ENCODE measurements at places on chromosomes 1 and 21.

DNA sequence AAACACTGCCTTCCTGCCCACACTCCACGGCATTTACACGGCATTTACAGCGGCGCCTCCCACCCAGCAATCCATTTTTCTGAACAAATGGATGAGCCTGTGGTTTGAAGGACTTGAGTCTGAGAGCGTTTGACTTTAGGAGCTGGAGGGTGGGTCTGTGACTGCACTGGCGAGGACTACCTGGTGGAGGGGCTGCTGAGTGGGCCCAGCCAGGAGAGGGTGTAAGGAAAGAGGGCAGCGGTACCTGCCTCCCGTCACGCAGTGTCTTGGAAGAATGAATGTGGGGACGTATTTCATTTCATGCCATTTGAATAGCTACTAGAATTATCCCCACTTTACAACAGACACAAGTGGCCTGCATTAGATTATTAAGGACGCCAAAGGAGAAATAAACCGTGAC, 62.9 kb downstream of the B3GALT5 start:
- no peak for DNase-seq

- no peak for DNase-seq
Observed at GRCh38 chr1:186626356-186626932, 53.8 kb downstream of the PTGS2 start.

DNA sequence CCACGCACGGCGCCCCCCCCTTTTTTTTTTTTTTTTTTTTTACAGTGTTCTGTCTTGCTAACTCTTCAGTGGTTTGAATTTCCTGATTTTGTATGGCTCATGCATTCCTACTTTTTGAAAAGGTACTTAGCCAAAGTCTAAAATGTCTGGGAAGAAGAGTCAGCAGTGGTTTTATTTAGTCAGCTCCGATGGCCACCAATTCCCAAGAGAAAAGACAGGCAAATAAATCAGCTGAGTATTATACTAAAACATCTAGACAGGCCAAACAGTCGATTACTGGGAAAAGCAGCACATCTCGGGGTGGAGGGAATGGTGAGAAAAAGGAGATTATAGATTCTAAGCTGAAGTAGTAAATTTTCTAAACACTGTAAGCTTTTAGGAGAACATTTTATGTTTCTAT, 192.5 kb upstream of the ZRANB2 start:
- no peak for DNase-seq

DNA sequence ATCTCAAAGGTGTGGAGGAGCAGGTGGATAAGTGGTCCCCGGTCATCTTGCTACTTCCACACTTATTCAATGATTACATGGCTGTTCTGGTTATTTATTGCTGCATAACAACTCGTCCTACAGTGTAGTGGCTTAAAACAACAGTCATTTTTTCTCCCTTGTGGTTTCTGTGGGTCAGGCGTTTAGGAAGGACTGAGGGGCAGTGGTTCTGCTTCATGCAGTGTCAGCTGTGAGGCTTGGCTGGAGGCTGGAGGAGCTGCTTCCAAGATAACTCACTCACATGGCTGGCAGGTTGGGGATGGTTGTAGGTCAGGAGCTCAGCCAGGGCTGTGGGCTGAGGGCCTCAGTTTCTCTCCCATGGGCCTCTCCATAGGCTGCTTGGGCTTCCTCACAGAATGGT, 5.9 kb upstream of the SLC6A17 start:
- no peak for DNase-seq

DNA sequence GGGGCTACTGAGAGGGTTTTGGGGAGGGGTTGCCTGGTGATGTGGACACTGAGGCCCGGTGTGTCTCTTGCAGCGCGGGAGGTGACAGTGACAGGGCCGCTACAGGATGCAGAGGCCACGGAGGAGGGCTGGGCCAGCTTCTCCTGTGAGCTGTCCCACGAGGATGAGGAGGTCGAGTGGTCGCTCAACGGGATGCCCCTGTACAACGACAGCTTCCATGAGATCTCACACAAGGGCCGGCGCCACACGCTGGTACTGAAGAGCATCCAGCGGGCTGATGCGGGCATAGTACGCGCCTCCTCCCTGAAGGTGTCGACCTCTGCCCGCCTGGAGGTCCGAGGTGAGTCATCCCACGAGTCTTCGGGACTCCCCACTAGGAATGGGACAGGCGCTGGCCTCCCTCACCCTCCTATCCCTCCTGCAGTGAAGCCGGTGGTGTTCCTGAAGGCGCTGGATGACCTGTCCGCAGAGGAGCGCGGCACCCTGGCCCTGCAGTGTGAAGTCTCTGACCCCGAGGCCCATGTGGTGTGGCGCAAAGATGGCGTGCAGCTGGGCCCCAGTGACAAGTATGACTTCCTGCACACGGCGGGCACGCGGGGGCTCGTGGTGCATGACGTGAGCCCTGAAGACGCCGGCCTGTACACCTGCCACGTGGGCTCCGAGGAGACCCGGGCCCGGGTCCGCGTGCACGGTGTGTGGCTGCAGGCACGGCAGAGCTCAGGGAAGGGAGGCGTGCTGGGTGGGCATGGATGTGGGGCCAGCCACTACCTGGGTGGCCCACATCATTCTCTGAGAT, 72.5 kb downstream of the OBSCN start:
- no peak for DNase-seq

- no peak for DNase-seq
Observed at GRCh38 chr1:163395790-163396189, 74.0 kb downstream of the NUF2 start.

DNA sequence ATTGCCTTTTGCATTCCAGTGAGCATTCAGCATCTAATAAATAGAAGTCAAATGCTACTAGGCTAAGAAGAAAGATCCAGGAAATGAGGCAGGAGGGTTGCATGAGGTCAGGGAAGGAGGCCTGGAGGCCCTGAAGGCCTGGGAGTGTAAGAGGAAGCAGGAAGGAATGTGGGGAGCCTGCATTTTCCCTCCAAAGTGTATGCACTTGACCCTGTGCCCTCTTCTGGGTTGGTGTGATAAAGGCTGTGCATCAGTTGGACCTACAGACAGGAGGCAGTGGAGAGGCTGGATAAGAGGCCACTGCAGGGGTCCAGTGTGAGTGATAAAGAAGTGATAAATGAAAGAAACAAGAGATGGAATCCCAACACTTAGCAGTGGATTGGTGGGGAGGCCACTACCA, 20.4 kb downstream of the KIAA1614 start:
- DNase-seq = no peak

- no peak for DNase-seq
Observed at GRCh38 chr1:81549588-81550127, 251.1 kb upstream of the ADGRL2 start.

DNA sequence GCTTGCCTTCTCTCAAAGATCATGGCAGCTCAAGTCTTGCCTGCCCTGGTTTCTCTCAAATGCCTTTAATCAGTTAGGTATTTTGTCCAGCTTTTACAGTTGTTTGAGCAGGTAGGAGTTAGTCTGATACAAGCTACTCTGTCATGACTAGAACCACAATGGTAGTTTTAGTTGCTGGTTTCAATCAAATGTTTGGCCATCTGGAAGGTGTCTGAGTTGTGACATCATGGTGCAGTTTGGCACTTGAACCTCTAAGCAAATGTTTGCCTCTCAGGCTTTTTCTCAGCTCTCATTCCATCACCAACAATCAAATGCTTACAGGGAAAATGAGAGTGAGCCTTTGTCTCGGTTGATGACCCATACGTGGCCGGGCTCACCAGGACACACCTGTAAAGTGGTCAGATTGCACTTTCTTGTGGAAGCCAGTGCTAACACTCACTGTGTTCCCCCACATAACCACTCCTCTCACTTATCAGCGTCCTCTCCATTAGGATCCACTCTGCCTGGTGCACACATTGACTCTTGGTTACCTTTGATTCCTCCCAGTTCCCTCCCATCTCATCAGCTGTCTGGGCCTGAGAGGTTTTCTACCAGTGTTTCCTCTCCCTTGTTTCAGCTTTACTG, 67.5 kb downstream of the CCDC185 start:
- DNase-seq = no peak

DNA sequence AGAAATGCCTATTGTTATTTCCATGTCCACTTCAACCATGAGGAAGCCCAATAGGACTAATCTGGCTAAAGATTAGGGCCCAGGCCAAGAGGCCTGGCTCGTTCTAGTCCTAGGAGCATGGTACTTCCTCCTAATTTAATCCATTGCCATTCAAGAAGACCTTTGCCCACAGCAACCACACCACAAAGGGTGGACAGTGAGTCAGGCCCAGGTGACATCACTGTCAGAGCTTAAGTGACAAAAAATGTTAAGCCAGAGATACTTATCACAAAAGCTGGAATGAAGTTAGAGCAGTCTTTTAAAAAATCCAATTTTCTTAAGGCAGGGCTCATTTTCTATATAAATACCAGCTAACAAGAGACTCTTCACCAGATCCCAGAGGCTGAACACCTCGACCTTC, at the start of gene SPRR3:
Gene SPRR3 (plus strand): TSS at position 368 of the 400 bp plus-strand sequence. CDS start 1,272 bp downstream, outside the sequence.
- DNase-seq = no peak

- no peak for DNase-seq
Observed at GRCh38 chr1:54360165-54361005, 45.8 kb downstream of the SSBP3 start.

- DNase-seq = no peak
Observed at GRCh38 chr1:205226868-205227583, 720 bp upstream of the TMCC2 start.

DNA sequence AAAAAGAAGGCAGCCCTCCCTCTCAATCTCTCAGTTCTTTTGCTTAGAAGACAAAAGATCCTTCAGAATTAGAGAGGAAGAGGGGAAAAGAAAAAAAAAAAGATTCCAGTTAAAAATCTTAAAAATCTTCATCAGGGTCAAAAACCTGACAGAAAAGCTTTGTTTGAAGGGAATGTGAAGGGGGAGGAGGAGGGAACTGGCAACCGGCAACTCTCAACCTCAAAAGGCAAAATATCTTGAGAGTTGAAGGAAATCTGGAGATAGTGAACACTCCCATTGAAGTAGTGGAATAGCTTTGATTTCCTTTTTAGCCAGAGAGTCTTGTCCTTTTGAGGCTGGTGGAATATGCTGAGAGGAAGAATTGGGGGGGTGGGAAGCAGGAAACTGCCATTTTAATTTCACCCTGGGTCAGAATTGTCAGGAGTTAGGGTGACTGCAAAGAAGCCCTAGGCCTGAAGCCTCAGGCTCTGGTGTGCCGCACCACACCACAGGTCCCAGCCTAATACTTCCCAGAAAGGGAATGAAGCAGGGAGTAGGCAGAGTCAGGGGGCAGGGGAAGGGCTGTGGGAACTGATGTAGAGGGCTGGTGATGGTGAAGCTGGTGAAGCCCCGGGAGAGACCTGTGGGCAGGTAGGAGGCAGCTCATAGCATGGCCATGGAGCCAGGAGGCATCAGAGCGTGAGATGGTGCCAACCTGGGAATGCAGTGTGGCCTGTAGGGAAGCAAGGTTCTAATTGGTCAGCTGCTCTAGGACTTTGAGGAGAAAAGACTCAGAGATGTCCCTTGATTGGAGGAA, 24.6 kb downstream of the KIRREL1 start:
- no peak for DNase-seq

GRCh38 chr21:42041711-42042110, 29.4 kb upstream of the UMODL1 start:
- DNase-seq = no peak
